ENCODE measurements at places on chromosomes 5 and 9.

DNA sequence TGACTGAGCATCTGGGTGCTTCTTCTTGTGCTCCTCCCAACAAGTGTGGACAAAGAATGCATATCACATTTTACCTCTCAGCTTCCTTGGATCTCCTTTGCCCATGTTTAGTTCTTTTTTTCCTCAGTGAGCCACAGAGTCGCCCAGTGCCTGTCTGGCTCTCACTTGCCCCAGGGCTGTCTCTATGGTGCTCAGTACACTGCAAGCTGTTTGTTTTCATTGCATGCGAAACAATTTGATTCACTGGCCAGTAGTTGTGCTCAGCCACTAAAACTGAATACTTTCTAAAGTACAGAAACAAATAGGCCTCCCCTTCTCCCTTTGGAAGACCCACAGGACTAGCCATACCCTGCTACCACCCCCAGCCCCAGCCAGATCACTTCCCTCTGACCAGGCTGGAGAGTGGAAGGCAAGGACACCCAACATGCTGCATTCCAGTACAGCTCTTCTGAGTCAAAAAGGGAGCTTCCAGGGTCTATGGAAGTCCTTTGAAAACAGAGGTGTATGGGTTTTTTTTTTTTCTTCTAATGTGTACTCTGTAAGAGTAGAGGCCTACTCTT is 3.8 kb downstream of the LHFPL2 start:
- no peak for DNase-seq

GRCh38 chr9:8605096-8605495 is 805.5 kb upstream of the DMAC1 start:
- DNase-seq, result no peak

DNA sequence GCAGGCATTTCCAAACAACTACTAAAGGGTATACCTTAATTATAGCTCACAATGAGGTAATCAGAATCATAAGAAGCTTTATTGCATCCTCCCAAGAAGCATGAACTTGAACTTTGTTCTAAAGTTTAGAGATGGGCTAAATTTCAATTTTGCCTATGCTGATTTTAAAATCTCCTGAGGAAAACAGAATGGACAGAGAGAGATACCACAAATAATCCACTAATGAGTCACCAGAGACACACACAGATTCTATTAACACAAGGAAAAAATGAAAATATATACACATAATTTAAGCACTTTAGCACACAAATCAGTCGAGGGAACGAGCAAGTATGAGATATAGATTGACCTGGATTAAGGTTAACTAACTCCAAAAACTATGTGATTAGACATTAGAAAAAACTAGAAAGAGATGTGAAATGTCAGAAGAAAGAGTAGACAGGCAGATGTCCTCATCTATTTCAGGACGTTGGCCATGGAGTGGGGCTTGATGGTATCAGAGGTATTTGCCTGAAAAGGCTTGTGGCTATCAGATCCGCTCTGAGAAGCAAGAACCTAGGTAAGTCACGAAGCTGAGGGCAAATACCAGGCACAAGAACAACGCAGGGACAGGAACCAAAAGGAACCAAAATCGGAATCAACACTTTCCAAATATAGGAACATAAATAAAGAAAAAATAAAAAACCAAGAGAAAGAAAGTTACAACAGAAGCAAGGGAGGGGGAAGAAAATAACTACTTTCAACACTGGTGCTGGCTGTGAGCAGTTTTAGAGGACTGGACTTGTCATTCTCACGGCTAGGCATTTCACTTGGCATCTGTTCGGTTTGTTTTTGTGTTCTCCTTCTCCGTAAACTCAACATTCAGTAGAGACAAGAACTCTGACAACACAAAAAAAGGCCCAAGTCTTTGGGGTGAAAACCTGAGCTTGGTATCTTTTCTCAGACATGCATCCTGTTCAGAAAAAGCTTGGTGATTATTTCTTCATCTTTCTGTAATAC is 294.6 kb upstream of the PUM3 start:
- no peak for DNase-seq

GRCh38 chr9:4443439-4443838 is 46.8 kb upstream of the SLC1A1 start:
- DNase-seq, result no peak

GRCh38 chr9:89311346-89312221 is 589 bp downstream of the CKS2 start:
- DNase-seq, result peak; percentile 29

GRCh38 chr5:82537687-82538306 is 259.6 kb upstream of the RPS23 start:
- DNase-seq, result no peak

- peak; percentile 28 for DNase-seq
Measured at GRCh38 chr5:88140396-88140855, 128.2 kb downstream of the TMEM161B start.

- no peak for DNase-seq
Measured at GRCh38 chr5:57452885-57453284, 29.7 kb downstream of the ACTBL2 start.

GRCh38 chr5:148186248-148187003 is 16.4 kb upstream of the SPINK6 start:
- DNase-seq, result no peak

DNA sequence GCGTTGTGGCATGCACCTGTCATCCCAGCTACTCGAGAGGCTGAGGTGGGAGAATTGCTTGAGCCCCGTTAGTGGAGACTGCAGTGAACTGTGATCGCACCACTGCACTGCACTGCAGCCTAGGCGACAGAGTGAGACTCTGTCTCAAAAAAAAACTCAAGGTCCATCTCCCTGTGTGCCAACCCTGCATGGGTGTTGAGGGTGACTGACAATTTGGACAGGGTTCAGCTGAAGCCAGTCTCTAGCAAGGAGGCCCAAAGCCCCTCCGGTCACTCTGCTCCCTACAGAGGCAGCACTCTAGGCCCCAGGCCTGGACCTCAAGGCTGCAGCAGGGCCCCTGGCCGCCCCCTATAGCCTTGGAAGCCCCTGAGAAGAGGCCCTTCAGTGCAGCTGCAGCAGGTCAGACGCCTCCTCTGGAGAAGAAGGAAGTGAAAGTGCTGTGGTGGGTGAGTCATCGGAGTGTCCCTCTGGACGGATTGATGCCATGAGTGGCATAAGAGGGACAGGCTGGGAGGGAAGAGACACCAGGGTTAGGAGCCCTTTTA is 39.2 kb upstream of the NEK6 start:
- DNase-seq, result peak; percentile 59

- DNase-seq, result peak; percentile 19
Measured at GRCh38 chr9:111037708-111038330, 451 bp downstream of the LPAR1 start.

- no peak for DNase-seq
Measured at GRCh38 chr9:113952676-113953075, 76.6 kb downstream of the ZNF618 start.

- no peak for DNase-seq
Measured at GRCh38 chr5:170095646-170096045, 10.1 kb upstream of the FOXI1 start.

DNA sequence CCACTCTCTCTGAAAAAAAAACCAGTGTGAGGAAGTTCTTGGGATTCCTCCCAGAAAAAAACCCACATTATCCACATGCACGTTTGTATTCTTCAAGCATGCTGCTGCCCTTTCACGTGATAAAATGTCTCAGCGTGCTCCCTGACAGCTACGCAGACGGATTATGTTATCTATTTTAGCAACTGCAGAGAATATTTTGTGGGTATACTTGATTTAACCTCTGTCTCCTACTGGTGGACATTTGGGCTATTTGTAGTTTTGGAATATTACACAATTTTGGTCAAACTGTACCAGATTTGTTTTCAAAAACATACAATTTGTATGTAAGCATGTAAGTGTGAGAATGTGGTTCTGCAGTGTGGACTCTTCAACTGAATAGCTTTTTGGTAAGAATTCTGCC is 10.7 kb downstream of the PRRC2B start:
- no peak for DNase-seq

GRCh38 chr5:21685522-21685921 is 1167.6 kb downstream of the CDH12 start:
- no peak for DNase-seq

GRCh38 chr9:4117835-4118610 is 181.8 kb downstream of the GLIS3 start:
- DNase-seq, result peak; percentile 78

DNA sequence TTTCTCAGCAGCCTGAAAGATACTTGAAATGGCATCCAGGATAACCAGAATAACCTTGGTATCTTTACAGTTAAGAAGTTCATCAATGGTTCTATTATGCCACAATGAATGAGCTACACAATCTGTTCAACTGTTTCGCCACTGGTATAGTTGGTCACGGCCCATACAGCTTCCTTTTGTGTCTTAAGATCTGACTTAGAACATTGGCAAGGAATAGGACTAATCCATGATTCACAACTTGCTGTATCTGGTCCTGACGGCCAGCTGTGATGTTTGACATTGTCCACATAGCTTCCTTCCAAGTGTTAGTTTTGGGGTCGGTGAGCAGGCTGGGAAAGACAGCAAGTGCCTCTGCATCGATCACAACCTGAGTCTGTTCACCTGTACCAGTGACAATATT is 113.3 kb upstream of the RAD23B start:
- DNase-seq, result no peak

GRCh38 chr5:87807783-87808182 is 395.1 kb upstream of the CCNH start:
- no peak for DNase-seq

- no peak for DNase-seq
Measured at GRCh38 chr5:72402959-72403628, 82.9 kb downstream of the PTCD2 start.

DNA sequence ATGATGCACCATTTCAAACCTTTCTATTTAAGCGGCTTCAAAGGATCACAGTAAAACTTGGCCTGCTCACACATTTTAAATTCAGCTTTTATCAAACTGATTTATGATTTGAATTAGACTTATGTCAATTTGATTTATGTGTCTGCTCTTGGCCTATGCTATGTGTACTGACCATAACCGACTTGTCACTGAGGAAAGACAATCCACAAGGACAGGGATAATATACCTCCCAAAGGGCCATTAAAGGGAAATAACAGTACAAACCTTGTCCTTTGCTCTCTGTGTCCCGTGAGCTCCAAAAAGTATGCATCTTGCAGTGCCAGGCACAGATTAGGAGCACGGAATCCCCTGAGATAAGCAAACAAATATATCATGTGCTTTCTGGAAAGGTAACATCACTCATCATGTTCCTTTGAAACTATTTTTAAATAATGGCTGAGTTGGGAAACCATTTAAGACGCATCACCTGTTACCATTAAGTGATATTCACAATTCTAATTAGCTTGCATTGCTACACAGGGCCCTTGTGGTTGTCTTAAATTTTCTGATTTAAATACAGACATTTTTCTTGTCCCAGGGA is 31.9 kb upstream of the FTMT start:
- no peak for DNase-seq

GRCh38 chr9:78114581-78114980 is 83.0 kb upstream of the GNAQ start:
- DNase-seq, result no peak

- DNase-seq, result no peak
Measured at GRCh38 chr5:84378420-84378819, 6.3 kb downstream of the EDIL3 start.

DNA sequence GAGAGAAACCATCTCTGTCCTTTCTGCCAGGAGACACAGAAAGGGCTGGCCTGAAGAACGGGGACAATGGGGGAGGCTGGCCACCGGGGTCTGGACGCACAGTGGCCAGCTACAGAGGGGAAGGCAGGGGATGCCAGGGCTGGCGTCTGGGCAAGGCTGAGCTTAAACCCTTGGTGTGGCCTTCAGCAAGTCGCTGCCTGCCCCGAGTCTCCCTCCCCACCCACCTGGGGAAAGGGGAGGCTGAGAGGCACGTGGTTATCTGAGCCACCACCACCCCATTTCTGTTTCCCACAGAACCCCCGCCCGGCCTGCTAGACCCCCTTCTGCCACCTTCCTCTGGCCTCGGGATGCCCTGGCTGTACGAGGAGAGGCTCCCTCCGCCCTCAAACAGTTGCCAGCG is 115.3 kb downstream of the VAV2 start:
- DNase-seq, result no peak

DNA sequence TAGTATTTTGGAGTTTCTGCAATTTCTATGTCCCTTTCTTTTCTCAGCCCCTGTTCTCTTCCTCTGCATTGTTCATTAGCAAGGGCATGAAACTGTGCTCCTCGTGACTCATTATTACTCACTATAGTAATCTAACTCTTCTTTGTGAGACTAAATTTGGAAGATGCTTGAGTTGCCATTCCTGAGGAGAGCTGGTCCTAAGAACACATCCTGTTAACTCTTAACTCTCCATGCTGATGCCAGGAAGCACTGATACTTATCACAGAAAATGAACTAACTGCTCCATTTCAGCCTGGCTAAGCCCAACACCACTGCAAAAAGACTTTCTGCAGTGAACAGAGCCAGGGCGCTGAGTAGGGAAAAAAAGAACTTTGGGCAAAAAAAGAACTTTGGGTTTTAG is 10.6 kb upstream of the CSNK1A1 start:
- DNase-seq, result no peak

DNA sequence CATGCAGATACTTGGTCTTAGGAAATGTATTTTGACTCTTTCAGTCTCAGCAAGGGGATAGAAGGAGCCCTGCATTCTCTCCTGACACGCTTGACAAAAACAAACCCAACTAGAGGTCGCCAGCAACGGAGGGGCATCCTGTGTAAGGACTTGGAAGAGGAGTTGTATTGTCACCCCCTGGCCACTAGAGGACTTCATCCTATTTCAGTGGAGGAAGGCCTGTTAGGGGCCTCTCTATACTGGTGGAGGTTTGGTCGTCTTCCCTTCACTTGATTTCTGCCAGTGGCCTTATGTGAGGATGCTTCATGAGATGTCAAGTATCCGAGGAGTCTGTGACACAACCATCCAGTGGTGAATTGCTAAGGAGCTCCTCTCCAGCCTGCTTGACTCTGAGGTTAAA is 122.8 kb upstream of the STC2 start:
- DNase-seq, result peak; percentile 17

- peak; percentile 24 for DNase-seq
Measured at GRCh38 chr5:137997726-137998213, 35.1 kb downstream of the FAM13B start.

DNA sequence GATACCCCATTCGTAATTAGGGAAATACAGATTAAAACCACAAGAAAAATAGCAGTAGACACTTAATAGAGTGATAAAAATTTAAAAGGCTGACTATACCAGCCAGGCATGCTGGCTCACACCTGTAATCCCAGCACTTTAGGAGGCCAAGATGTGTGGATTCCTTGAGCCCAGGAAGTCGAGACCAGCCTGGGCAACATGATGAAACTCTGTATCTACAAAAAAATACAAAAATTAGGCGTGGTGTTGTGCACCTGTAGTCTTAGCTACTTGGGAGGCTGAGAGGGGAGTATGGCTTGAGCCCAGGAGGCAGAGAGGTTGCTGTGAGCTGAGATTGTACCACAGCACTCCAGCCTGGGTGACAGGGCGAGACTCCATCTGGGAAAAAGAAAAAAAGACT is 72.0 kb downstream of the FCHO2 start:
- no peak for DNase-seq

GRCh38 chr9:4417578-4418325 is 72.5 kb upstream of the SLC1A1 start:
- DNase-seq, result no peak
